AG20443 (cell line): ENCODE measurements at places on chromosomes 4 and X.

GRCh38 chr4:153036931-153037482 lies 100.9 kb downstream of the FHDC1 start:
- DNase-seq = peak; percentile 25

- DNase-seq = peak; percentile 72
Observed at GRCh38 chr4:140996766-140997165, 136.5 kb downstream of the RNF150 start.

DNA sequence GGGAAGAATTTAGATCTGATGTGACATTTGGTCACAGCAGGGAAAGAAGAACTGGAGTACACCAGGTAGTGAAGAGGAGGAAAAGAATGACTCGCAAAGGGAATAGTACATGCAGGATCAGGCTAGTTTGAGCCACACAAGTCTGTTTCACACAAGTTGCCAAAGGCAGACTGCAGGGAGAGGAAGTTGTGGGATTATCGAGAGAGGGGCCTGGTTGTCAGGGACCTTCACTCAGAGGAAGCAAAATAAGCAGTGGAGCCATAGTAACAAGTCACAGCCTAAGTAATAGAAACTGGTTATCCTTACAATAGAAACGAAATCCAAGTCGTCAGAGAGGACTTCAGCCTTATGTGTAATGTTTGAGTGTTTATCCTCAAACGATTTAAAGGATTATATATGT lies 316.7 kb upstream of the HTR2C start:
- no peak for DNase-seq

GRCh38 chrX:148806145-148806870 lies 305.9 kb downstream of the AFF2 start:
- DNase-seq = no peak

- no peak for DNase-seq
Observed at GRCh38 chr4:185713731-185714130, 98.3 kb downstream of the SORBS2 start.

DNA sequence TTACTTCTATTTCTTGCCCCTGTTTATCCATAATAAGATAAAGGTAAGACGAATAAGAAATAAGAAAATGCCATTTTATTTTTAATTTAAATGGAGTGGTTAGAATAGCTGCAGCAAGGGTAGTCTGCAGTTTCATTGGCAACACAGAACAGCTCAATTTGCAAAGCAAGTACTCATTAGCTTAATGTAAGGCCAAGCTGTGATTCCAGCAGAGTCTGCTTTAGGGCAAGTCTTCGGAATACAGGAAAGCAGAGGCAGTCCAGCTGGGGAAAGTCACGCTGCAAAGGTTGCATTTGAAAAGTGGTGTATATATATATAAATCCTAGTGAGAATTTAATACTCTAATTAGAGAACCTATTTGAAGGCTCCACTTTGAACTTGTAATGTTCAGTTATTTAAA lies 59.0 kb downstream of the ANXA10 start:
- no peak for DNase-seq

DNA sequence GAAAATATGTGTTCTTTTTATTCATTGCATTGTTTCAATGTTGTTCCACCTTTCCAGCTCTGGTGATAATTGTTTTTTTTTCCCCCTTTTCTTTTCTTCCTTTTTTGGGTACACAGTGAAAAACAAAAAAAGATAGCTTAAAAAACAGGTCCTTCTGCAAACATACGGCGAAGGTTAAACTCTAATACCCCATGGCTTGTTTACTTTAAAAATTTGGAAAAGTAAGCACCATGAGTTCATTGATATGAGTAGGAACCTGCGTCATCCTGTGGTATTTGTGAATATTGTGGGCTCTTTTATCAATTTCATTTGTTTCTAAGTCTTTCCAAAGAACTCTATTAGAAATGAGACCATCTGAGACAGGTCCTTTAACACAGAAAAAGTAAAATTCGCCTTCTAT lies 123.5 kb downstream of the CHRNA9 start:
- no peak for DNase-seq

DNA sequence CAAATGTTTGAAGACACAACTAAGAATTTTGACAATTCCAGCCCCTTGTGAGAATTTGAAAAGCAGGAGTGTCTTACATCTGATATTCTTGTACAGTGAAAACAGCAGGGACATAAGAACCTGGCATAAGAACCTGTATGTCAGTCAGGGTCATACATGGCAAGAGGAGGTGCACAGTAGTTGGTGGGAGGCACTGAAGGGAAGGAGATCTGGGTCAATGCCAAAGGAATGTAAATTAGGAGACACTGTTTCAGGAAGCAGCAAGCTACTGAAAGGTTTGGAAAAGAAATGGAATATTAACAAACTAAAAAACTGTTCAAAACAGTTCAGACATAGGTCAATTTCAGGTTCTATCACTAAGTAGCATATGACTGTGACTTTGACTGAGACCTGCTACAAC lies 25.0 kb upstream of the SPP1 start:
- DNase-seq = no peak

DNA sequence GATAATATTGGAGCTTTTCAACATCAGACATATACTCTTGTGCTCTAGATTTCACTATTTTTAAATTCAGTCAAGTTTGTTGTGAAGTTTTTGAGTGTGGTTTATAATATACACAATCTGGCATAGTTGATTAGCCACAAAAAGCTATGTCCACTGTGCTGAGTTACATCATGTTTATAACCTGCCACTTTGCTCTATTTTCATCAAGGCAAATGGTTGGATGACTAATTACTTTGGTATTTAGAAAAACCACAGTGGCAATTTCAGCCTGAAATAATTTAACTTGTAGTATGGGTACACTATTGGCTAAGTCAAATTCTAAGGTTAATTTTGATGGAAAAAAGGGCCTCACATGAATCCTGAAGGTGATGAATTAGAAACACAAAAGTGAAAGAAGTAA lies 262.6 kb downstream of the C4orf33 start:
- no peak for DNase-seq

DNA sequence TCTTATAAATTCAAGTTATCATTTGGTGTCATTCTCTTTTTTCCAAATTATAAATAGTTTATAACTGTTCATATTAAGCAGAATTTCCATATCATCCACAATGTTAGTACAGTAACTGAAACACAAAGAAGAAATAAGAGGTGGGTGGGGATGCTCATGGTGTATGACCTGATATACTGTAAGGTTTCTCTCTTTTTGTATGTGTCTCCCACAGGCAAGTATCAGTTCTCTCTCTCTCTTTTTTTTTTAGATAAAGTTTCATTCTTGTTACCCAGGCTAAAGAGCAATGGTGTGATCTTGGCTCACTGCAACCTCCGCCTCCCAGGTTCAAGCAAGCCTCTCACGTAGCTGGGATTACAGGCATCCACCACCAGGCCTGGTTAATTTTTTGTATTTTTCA lies 43.7 kb upstream of the UGT2A3 start:
- no peak for DNase-seq

DNA sequence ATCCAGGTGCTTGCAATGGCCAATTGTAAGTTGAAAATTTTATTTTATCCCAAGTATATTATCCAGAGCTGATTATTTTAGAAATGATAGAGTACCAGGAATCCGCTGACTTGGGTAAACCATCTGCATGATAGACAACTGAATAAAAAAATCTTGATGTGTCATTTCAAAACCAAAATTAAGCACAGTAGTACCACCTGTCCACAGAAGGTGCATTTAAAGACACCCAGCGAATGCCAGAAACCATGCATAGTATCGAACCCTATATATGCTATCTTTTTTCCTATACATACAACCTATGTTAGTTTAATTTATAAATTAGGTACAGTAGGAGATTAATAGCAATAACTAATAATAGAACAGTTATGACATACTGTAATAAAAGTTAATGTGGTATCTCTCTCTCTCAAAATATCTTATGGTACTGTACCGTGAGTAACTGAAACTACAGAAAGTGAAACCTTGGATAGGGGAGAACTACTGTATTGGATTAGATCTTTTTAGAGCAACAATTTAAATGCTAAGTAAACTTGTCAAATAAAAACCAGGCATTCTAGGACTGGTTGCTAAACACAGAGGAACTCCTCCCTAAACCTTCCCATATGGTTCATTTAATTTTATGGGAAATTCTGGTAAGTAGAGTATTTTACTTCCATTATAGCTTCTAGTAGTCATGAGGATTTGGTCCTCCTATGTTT lies 6.2 kb downstream of the NEIL3 start:
- no peak for DNase-seq

GRCh38 chr4:119585771-119586170 lies 42.8 kb downstream of the PDE5A start:
- no peak for DNase-seq

GRCh38 chr4:8468746-8469535 lies 28.4 kb downstream of the TRMT44 start:
- peak; percentile 88 for DNase-seq

DNA sequence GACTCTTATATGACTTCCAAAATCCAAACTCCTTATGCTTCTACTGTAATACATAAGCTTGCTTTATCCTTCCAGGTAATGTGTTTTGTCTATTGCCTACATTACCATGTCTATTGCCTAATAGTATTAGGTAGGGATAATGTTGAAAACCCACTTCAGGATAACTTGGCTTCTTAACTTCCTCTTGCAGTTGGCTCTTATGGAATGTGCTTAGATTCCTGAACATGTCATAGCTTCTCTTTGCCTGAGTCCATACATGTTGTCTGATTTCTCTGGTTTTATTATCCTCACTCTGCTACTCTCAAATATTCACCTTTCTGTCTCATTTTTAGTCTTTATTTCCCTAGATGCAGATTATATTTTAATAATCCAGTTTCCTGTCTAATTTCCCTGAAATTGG lies 599.9 kb downstream of the IL15 start:
- DNase-seq = no peak

DNA sequence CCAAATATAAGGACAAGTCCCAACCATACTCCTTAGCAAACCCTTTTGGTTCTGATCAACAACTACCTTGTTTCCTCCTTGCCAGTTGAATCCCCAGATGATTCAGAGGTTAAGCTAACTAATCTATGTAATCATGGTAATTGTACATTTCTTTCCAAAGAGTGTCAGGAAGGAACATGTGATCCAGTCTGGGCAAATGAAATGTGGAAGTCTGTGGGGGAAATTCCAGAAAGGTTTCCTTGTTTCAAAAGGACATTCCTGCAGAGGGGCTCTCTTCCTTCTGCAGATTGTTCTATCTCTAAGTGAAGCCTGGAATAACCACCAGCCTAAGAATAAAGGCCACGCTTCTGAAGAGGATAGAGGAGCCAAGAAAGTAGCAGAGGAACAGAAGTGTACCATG lies 7.0 kb downstream of the PRSS12 start:
- no peak for DNase-seq

DNA sequence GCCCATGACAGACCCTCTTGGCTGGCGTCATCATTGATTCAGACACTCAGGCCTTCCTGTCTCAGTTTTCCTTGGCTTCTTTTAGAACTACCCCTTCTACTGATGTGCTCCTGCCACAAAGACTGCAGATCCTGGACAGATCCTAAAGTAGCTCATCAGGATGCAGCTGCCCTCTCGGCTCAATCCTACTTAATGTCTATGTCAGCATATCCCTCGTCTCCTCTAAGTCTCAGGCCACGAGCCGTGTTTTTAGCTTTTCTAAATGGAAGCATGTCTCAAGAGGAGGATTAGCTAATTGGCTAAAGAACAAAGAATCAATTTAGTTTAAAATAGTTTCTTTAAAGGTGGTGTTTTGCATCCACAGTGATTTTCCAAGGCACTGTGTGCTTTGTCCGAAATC lies 447.7 kb downstream of the STIM2 start:
- no peak for DNase-seq

DNA sequence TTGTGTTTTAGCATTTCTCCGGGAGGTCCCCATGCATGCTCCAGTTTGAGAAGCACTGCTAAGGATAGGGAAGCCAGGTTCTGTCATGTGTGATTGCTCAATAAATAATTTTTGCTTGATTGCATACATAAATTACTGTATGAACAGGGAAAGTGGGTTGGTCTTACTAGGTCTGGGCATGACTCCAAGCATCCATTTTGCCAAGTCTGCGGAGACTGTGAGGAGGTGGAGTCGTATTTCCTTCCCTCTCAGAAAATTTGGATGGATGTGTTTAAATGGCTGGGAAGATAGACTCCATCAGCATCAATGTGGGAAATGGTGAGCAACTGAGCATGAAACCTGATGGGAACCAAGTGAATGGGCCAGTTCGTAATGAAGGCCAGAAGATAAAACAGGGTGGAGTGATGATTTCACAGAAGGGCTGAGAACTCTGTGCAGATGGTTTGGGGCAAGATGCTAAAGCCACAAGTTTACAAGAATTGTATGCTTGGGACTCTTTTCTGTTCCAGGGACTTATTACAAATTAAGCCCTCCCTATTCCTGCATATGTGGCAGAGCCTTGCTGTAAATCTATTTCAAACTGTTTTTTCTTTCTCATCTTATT lies 84.1 kb downstream of the NHS start:
- DNase-seq = peak; percentile 36

DNA sequence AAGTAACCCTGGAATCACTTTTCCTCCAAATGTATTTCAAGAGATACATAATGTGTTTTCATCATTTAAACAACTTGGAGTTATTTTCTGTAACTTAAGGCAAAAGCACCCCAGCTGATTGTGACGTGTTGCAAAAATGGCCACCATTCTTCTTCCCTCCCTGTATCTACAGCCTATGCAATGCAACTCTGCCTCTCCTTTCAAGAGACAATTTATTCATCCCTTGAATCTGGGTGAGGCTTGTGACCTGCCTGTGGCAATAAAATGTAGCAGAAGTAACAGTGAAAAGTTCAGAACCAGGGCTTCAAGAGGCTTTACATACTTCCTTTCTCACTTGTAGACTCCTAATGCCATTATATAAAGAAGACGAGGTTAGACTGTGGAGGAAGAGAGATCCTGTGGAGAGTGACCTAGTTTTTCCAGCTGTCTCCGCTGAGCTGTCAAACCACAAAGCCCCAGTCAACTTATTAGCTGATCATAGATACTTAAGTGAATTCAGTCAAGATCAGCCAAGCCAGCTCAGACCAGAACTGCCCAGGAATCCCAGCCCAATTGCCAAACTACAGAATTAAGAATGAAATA lies 81.0 kb upstream of the KLF3 start:
- DNase-seq = no peak

- no peak for DNase-seq
Observed at GRCh38 chr4:172813359-172813923, 355.2 kb upstream of the GALNT7 start.

GRCh38 chr4:1760521-1761071 lies 32.5 kb upstream of the FGFR3 start:
- no peak for DNase-seq

GRCh38 chr4:55949482-55949802 lies 697 bp downstream of the CEP135 start:
- no peak for DNase-seq

DNA sequence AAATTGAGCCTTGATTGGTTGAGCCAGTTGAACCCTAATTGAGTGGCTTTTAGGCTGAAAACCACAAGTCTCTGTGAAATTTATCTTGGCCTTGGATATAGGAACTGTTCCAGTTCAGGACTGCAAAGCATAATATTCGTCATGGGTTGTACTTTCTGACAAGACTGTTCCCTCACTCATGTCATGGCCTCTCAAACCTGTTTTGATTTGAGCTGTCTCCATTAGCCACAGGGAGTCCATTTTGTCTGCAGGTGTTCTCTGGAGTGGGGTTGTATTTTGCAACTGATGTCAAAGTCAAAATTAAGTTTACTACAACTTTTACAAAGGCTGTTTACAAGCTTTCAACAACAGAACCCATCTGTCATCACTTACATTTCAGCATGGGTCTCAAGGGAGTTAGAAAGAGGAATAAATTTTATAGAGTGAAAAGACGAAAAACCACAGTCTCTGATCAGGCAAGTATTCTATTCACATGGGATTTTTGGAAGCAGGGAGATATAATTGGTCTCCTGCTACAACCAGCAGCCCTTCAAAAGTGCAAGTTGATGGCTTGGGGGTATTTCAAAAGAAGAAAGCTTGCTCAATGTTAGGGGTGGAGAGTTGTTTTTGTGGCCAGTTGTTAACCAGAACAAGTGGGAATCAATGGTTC lies 1716.3 kb downstream of the C4orf33 start:
- no peak for DNase-seq
